ENCODE measurements at places on chromosomes 3 and 15.
A peak's percentile ranks its signal among the peaks of the same experiment; 100 is the strongest.

DNA sequence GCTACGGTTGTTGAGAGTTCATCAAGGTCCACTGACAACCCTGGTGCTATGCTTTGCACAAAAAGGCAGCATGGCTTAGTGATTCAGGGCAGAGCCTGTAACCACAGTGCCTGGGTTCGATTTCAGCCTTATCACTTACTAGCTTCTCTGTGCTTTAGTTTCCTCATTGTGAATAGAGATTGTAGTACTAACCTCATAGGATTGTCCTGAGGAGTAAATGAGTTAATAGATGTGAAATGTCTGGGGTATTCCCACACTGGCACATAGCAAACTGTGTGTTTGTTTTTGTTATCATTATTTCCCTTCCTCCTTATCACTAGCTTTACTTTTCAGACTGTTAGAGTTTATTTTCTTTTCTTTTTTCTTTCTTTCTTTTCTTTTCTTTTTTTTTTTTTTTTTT, 16.3 kb downstream of the CRTAP start:
- DNase-seq, result no peak

DNA sequence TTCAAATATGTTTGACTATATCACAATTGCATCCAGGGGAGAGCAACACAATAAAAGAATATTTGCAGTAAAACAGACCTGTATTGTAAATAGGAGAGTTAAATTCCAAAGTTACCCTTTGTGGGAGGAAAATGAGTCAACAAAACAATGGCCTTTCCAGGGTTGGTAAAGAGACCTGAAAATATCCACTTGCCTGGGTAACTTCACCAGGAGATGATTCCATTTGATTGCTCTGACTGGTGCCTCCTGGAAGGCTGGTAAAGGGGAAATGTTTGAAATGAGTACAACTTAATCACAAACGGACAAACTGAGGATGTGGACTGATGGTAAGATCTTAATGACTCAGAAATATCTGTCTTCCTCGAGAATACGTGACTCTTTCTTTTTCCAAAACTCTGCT, 43.6 kb upstream of the SRGAP3 start:
- DNase-seq, result no peak

DNA sequence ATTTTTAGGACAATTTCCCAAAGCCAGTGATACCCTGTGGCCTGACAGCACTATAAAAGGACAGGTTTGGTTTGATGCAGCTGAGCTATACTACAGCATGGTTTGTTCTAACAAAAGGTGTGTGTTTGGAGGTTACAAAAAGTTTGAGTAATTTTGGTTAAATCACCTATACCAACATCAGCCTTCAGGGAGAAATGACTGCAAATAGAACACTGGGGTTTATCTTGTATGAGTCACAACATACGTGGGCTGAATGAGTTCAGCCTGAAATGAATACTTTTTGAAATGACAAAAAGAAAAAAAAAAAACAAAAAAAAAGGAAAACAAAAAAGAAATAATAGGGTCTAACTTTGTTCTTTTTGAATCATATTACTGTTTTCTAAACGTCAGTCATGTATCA, 345.7 kb downstream of the CNTN3 start:
- DNase-seq, result no peak

DNA sequence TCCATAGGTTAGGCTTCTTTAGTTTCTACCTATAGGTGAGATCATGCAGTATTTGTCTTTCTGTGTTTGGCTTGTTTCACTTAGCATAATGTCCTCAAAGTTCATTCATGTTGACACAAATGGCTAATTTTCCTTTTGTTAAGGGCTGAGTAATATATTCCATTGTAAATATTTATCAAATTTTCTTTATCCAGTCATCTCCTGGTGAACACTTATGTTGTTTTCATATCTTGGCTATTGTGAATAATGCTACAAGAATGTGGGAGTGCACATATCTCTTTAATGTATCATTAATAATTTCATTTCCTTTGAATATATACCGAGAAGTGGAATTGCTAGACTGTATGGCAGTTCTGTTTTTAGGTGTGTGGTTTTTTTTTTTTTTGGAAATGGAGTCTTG, 250.9 kb upstream of the SEMA6D start:
- peak; percentile 48 for DNase-seq

GRCh38 chr3:166472015-166472414, 634.8 kb upstream of the BCHE start:
- DNase-seq, result no peak

GRCh38 chr3:151182349-151183079, 20.5 kb downstream of the GPR171 start:
- DNase-seq, result no peak

DNA sequence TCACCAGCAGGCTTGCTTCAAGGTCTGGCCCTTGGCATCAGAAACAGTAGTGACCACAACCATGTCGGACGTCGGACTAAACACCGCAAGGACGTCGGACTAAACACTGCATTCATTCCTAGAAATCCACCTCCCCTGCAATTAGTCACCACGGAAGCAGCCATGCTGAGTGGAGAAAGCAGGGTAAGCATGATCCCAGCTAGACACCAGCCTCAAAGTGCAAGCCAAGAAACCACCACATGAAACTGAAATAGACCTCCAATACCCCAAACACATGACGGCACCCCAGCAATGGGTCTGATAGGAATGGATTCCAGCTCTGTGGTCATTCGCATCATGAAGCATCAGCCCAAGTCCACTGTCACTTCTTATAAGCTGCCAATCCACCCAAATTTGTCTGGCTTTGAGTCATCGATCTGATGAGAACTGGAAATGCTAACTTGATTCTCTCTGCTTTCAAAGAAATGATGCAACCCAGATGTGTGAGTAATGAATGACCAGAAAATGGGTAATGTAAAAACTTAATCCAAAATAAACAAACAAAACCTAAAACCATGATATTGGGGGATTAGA, 348.3 kb upstream of the TMCO5A start:
- DNase-seq, result peak; percentile 18

- no peak for DNase-seq
Measured at GRCh38 chr15:68767833-68768232, 52.9 kb downstream of the ANP32A start.

DNA sequence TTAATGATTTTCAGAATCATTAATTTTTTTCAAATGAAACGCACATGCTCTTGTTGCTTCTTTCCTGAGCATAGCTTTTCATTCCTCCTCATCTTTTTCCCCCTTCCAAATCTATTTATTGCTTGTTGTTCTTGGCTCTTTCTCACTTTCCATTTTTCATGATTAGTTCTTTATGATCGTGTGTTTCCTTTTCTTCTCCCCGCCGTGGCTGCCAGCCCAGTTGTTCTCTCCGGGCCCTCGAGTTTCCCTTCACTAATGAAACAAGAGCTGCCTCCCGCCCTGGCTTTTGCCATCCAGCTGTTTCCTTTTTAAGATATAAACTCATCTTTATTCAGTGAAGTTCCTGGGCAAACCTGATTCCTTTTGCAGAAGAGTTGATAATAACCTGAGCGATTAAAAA, 170.2 kb upstream of the NR2F2 start:
- no peak for DNase-seq

- no peak for DNase-seq
Measured at GRCh38 chr3:32401126-32401525, 9.5 kb downstream of the CMTM7 start.

GRCh38 chr15:39887211-39887610, 32.9 kb downstream of the GPR176 start:
- DNase-seq, result no peak

DNA sequence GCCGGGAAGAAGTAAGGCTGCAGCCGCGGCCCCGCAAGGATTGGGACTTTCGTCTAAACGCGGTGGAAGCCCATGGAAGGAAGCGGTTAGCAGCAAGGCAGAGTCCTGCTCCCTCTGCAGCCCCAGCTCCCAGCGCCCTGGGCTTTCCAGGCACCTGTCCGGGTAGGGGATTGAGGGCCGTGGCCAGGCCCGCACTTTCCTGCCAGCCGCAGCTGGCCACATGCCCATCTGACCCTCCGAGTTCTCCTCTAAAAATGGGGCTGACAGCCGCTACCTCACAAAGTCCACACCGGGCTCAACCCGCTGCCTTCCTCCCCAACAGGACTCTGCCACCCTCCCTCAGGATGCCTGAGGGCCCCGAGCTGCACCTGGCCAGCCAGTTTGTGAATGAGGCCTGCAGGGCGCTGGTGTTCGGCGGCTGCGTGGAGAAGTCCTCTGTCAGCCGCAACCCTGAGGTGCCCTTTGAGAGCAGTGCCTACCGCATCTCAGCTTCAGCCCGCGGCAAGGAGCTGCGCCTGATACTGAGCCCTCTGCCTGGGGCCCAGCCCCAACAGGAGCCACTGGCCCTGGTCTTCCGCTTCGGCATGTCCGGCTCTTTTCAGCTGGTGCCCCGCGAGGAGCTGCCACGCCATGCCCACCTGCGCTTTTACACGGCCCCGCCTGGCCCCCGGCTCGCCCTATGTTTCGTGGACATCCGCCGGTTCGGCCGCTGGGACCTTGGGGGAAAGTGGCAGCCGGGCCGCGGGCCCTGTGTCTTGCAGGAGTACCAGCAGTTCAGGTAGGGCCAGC, 1.9 kb downstream of the NEIL1 start:
- no peak for DNase-seq

DNA sequence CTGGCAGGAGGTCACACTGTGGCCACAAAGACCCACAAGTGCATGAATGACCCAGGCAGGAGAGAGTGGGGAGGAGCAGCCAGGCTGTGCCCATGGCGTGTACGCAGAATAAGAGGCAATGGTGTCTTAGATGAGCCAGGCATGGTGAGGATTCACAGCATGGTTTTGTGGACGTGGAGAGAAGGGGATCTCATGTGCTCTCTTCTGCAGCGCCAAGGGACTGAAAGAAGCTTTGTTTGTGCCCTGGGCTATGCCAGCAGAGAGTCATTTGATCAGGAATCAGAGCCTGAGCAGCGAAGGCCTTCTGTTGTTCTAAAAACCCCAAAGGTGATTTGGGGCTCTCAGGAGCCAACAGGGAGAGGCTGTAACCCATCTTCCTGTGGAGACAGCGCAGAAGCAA, 18.7 kb upstream of the RPP14 start:
- no peak for DNase-seq

DNA sequence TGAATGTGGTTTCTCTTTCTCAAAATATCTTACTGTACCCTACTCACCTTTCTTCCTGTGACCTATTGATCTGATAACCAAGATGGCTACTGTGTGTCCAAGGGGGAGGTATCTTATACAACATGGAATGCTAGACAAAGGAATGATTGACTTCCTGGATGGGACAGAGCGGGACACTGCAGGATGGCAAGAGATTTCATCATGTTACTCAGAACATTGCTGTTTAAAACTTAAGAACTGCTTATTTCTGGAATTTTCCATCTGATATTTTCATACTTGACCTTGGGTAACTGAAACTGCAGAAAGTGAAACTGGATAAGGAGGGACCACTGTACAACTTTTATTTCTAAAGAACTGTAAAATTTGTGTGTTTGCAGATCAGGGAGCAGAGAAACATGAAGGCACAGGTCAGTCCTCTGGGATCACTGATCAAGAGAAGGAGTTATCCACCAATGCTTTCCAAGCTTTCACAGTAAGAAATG, 18.5 kb downstream of the CNOT10 start:
- DNase-seq, result no peak

DNA sequence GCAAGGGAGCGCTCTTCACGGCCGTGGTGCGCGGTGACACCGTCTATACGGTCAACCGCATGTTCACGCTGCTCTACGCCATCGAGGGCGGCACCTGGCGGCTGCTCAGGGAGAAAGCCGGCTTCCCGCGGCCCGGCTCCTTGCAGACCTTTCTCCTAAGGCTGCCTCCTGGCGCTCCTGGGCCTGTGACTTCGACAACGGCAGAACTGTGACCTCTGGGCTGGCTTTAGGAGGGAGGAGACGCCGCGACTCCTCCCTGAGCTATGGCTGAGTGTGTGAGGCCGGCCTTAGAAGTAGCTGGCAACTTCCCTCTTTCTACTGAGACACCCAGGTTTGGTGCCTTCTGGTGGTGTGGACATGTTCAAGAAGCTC, 1.4 kb downstream of the KBTBD13 start:
- DNase-seq, result no peak

- no peak for DNase-seq
Measured at GRCh38 chr3:53704363-53704725, 141.9 kb downstream of the CHDH start.

- DNase-seq, result no peak
Measured at GRCh38 chr3:32460031-32460749, 42.5 kb downstream of the CMTM6 start.

- DNase-seq, result no peak
Measured at GRCh38 chr3:181052256-181052655, 62.7 kb upstream of the DNAJC19 start.

DNA sequence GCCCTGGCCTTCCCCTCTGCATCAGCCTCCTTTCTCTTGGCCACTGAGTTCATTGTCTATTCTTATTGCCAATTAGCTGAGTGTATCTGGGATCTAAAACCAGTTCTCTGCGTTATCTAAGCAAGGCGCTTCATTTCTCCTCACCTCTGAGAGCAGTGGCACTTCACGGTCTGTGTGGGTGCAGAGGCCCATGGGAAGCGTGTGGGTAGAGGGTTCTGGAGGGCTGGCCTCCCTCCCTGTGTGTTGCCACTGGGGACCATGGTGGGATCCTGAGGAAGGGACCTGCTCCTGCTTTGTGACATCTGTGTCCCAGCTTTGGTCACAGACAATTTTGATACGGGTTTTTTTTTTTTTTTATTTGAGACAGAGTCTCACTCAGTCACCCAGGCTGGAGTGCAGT, 32.7 kb downstream of the EDEM1 start:
- no peak for DNase-seq

DNA sequence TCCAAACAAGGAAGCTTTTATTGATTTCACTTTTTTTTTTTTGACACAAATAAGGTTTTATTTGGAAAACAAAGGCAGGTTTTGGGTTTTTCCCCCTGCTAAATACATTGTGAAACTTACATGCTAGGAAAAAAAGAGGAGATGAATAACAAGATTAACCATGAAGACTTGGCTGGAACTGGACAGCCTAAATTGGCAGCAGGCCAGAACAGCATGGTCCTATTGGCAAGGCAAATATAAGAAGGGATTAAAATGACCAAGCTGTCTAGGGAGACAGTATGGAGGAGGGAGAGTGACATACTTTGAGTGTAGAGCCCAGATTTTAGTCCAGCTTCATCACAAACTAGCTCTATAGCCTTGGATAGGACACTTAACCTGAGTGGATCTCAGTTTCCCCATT, 63.9 kb upstream of the BBX start:
- peak; percentile 81 for DNase-seq

GRCh38 chr3:22122567-22122966, 371.6 kb upstream of the ZNF385D start:
- DNase-seq, result no peak

DNA sequence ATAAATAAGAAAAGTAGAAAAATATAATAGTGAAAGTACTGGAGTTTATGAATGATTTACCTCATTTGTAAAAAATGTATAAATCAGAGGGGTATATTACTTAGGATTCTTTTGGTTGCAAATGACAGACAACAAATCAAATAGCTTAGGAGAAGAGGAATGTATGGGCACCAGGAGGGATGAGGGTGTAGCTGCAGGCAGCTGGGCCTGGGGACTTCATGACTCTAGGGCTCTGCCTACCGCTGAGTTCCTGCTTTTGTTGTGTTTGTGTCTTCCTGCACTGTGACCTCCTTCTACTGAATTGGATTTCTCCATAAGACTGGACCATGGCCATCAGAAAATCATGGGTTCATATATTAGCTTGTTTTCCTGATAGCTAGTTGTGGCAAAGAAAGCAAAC, 27.9 kb upstream of the PDE8A start:
- no peak for DNase-seq
